ENCODE measurements at places on chromosomes 5 and 9. TPM values are rescaled to one million over a fixed set of nuclear protein-coding genes. Genes with fewer than 3 reads are reported as not detected.

EFNA5 gene
- total RNA-seq = 15.0 TPM

MELK gene
- total RNA-seq = 28.3 TPM

SLC6A7 gene
- total RNA-seq = not detected

SLC22A4 gene
- 3.6 TPM for total RNA-seq

C1QTNF2 gene
- not detected for total RNA-seq

Data from epithelial cell of umbilical artery (primary cell).